Stimulated activated CD8-positive, alpha-beta memory T cell treated with anti-CD3 and anti-CD28 coated beads, Interleukin-2, amount 100 ng/mL, for 1 hour (primary cell): ENCODE measurements at places on chromosomes 2 and 18.

DNA sequence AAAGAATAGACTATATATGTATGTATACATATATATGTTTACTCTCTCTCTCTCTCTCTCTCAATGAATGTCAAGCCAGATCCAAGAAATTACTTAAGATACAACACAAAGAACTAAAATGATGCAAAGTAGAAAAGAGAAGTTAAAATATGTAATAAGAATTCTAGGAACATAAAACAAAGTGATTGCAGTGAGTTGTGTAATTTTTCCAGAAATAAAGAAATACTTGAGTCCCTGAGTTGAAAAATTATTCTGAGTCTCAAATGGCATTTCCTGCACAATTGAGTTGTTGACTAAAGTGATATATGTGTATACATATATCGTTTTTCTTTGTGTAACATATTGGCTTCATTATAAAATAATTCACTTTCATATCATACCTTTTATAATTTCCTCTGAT is 262.4 kb downstream of the INSIG2 start:
- DNase-seq: no peak

- DNase-seq: no peak
Observed at GRCh38 chr18:6928359-6928758, 189.2 kb downstream of the LAMA1 start.

- DNase-seq: no peak
Observed at GRCh38 chr18:48159816-48160215, 229.4 kb upstream of the SMAD2 start.

DNA sequence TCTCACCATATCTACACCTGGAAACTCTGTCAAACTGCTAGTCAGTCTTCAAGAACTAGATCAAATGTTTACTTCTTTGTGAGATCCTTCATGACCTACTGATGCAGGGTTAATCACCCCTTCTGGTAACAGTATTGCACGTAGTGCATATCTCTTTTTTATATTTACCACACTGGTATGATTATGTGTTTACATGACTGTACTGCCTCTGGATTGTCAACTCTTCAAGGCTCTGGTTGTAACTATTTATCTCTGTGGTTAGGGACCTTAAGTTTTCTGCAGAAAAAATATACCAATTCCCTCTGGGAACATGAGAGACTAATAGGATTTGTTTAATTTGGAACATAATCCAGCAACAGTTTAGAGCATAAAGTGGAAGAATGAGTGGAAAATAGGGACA is 135.5 kb downstream of the PDE1A start:
- DNase-seq: no peak

- DNase-seq: no peak
Observed at GRCh38 chr2:215530191-215530968, 94.5 kb upstream of the FN1 start.
